ENCODE measurements at places on chromosomes 1 and 21. TPM values are rescaled to one million over a fixed set of nuclear protein-coding genes. Genes with fewer than 3 reads are reported as not detected.

GRCh38 chr21:31546443-31547170 is 112.9 kb upstream of the SOD1 start:
- DNase-seq: no peak

DNA sequence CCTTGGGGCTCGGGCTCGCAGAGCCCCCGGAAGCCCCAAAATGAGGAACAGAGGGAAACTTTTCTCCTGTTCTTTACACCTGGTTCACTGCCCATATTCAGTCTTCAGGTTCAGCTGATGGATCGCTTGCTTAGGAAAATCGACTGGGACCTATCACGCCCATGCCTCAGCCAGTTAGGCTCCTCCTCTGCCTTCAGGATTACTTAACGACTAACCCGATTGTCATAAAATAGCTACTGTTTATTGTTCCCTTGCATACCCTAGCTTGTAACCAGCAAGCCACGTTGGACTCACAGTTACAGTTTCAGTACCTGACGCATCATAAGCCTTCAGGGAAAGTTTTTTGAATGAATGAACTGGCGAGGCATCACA is 692 bp downstream of the TARDBP start:
- no peak for DNase-seq

- DNase-seq: no peak
Observed at GRCh38 chr1:1624443-1625403, 7.2 kb upstream of the MMP23B start.

Gene BARHL2
- not detected for total RNA-seq

DNA sequence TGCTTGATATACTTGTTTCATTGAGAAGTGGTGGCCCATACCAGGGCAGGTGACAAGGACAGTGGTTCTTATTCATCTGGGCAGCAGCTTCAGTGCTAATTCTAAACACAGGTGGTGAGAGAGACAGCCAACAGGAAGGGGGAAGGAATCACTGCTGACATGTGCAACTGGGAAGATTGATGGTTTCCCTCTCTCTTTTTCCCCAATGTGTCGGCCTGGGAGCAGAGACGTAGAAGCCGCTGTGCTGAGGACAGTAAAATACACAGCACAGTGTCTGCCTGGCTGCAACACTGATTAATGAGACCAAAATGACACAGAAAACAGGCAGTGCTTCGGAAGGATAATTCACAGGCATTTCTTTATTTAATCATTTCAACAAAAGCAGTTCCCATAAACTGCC is 48.8 kb downstream of the WARS2 start:
- DNase-seq: no peak

DNA sequence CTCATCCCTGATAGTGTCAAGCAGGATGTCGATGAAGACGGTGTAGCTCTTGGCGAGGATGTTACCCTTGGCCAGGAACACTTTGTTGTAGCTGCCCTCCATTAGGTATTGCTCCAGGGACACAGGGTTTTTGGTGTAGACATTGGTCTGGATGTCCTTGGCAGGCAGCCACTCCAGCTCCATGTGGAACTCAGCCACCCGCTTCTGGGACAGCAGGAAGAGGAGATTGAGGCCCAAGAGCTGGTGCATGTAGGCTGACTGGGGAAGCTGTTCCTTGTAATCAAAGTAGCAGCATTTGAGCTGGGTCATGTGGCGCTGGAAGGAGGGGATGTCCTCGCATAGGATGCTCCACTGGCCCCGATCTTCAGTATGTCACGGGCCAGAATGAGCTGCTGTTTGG is 9.5 kb downstream of the IL6R start:
- peak; percentile 35 for DNase-seq

All from natural killer cell treated with Interleukin-12 subunit alpha and Interleukin-12 subunit beta and Interleukin-15 and Interleukin-18, amount 100 ng/mL, for 72 hours (primary cell).